NAMALWA (cell line): ENCODE measurements at places on chromosomes 7 and 10.

GRCh38 chr7:17787257-17787656 is 153.0 kb downstream of the SNX13 start:
- no peak for DNase-seq

DNA sequence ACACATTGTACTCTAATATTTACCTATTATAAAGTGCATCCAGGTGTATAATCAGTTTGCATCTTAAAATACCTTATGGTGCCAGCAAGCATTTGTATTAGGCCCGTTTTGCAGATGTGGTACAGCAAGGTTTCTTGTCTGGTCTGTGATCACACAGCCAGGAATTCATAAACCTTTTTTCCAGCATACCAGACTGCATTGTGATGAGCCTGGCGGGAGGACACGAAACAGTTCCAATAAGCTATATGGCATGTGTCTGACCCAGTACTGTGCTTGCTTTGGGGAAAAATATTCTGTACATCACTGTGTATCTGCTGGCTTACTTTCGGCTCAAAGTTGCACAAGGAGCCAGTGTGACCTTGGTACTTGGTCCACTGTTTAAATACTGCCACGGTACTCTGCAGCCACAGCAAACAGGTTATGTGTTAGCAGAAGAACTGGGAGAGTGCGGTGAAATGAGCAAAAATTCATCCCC is 36.3 kb downstream of the CHN2 start:
- no peak for DNase-seq

DNA sequence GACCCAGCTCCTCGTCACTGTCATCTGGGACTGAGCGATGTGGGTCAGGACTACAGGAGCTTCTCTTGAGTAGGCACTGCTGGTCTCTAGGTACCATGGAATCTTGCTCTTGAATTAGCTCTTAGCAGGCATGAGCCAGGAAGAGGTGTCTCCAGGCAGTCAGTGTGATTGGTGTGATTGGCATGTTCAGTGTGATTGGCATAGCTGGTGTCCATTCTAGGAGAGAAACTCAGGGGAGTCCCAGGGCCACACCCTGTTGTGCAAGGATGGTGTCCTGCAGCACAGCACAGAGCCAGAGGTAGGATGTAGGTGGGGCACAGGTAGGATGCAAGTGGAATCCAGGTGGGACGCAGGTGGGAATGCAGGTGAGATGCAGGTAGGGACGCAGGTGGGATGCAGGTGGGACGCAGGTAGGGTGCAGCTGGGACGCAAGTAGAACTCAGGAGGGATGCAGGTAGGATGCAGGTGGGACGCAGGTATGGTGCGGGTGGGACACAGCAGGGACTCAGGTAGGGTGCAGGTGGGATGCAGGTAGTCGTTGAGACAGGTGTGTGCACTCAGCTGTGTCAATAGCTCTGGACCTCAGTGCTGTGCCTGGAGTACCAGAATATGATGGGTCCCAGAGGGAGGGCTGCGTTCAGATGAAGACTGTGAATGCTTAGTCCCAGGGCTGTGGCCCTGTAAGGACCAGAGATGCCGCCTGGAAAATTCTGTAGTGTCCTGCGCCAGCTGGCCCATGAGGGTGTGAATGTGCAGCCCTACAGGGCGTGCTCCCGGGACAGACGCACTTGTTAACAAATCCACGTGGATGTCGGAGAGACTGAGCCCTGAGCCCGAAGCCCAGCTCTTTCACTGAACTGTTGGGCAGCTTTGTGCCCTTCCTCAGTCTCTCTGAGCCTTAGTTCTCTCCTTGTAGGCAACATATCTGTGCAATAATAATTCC is 248.2 kb upstream of the PITRM1 start:
- DNase-seq, result no peak

DNA sequence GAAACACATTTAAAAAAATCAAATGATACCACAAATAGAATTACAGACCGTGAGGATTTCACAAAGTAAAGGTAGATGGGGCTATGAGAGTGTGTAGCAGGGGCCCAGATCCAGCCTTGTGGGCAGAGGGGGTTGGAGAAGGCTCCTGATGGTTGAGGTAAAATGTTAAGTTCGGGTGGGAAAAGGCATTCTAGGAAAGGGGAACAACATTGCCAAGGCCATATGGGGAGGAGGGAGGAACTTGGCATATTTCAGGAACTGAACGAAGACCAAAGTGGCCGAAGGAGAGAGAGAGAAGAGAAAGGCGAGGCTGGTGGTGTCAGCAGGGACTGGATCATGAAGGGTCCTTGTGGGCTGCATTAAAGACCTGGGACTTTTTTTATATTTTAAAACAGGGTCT is 98.9 kb downstream of the CARD11 start:
- DNase-seq, result no peak

- DNase-seq, result no peak
Measured at GRCh38 chr10:488933-489215, 200.6 kb downstream of the DIP2C start.

DNA sequence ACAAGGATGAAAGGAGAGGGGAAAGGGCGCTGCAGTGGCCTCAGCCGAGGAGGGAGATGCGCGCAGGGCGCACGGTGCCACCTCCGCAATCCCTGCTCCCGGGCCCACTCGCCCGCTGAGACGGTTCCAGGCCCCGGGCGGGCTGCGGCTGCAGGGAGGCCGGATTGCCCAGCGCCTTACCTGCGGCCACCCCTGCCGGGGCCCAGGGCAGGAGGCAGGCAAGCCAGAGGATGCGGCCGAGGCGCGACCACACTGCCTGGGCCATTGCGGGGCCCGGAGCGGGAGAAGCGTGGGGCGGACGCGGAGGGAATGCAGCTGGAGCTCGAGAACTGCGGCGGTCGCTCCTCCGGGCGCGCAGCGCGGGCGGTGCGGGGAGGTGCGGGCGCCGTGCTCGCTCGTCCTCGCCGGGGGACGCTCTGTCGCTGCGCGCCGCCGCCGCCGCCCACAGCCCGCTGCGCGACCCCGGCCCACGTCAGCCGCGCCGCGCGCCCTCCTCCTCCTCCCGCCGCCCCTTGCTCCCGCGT is at the start of gene TMEM130:
Gene TMEM130, minus strand, starts transcription at position 418 of the 524 bp plus-strand sequence. Its CDS starts 153 bp downstream, at position 265.
- no peak for DNase-seq
